CD4-positive, CD25-positive, alpha-beta regulatory T cell (primary cell): ENCODE measurements at places on chromosomes 1 and 21. TPM values are rescaled to one million over a fixed set of nuclear protein-coding genes. Genes with fewer than 3 reads are reported as not detected.

DNA sequence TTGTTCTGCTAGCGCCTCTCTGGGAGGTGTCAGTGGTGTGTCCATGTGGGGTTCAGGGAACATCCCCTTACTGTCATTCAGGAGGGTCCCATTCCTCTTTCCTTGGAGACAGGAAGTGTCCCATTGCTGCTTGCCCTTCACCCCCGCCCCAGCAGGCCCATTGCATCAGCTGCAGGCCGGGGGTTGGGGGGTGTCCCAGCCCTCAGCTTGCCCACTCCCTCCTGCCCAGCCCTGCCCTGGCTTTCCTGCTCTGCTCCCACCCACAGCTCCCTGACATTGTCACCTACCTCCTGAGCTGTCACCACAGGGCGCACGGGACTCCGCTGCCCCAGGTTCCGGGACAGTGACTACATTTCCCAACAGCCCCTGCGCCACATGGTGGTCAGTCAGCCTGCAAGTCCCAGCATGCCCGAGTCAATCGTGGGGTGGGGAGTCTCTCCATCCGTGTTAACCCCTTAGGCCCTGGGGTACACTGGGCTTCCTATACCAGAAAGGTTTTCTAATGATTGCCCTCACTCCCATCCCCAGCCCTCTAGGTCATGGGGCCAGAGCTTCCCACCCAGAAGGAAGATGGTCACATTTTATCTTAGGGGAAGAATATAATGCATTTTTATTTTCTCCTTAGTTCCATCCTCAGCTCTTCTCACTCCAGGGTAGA, at the start of gene INPP5B:
TSS of gene INPP5B (minus strand) at position 351 of the 658 bp plus-strand sequence. CDS start 745 bp downstream, outside the sequence.
- DNase-seq = peak; percentile 20

- no peak for DNase-seq
Observed at GRCh38 chr21:41966041-41966833, 12.4 kb upstream of the C2CD2 start.

- DNase-seq = no peak
Observed at GRCh38 chr1:41496080-41497055, 11.9 kb upstream of the EDN2 start.

DNA sequence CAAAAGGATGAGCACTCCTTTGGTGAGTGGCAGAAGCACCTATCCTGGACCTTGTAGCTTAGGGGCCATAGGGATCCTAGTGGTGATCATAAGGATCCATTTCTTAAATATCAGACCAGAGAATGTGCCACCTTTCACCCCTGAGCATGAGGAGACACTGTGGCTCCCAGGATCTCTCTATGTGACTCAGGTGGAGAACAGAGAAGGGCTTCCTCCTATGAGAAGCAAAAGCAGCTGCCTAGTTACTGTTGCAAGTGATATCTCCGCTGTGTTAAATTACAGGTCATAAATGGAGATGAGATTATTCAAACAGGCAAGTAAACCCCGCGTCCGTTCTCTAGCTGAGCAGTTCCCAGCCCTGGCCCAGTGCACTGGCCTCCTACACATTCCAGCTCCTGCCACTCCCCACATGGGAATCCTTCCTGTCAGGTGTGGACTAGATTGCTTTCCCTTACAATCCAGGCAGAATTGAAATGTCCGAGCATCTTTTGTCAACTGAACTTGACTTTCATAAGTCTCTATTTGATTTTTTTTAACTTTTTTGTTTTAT, 26.3 kb downstream of the CLEC20A start:
- no peak for DNase-seq

The KRTAP21-2 gene
- total RNA-seq = not detected
